ENCODE measurements at places on chromosomes 6 and 20.

DNA sequence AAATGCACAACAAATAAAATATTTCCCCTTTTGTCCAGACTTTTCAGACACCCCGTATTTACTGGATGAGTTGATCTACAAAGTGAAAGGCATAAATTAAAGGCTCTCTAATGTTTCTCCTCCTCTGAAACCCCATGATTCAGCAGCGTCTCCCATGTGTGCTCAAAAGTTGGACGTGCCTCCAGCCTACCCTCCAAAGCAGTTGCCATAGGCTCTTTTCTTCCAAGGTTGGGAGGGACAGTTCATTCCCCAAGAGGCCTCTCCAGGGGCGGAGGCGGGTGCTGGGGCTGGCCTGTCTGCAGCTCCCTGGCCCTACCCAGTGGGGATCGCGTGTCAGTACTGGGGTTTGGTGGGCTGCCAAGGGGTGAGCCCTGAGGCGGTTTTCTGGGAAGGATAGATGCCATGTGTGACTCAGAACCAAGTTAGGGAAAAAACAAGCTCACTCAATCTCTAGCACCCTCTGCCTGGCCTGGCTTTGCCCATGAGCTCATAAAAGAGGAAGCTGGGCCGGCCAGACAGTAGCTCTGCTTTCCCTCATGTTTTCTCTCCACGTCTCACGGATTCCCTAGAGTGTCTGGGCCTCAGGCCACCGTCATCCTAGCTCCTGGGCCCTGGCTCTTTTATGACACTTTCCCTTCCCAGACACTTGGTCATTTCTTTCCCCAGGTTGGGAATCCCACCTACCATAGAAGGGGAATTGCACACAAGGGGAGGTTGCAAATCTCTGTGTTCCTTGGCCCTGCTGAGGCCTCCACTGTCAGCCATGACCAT is 8.0 kb upstream of the IER3 start:
- peak; percentile 50 for DNase-seq

GRCh38 chr6:150987371-150987828 is 121.9 kb downstream of the MTHFD1L start:
- no peak for DNase-seq

GRCh38 chr20:62739067-62739466 is 30.4 kb downstream of the NTSR1 start:
- no peak for DNase-seq

- no peak for DNase-seq
Observed at GRCh38 chr6:50713226-50713625, at the start of gene TFAP2D. Gene TFAP2D, plus strand, starts transcription at chr6:50713526. Its CDS starts 530 bp downstream, at chr6:50714056.

GRCh38 chr20:45612314-45612713 is 17.2 kb upstream of the WFDC10A start:
- DNase-seq: no peak

GRCh38 chr6:139181236-139181635 is 46.4 kb downstream of the HECA start:
- no peak for DNase-seq

DNA sequence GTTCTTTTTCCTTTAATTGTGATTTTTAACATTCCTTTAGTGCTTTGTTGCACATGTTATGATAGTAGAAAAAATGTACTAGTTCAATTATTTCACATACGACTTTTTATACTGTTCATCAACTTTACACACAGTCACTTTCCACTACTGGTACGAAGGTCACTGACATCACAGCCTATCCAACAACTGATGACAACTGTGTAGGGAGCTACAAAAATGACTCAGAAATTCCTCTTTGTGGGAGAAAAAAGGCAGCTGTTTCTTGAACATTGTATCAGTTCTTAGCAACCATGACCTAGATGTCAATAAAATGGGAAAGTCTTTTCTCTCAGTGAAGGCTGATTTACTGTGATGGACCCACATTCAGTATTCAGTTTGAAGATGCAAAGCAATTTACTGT is 7.0 kb upstream of the ID4 start:
- DNase-seq: no peak

GRCh38 chr6:167858086-167858591 is 31.4 kb downstream of the AFDN start:
- DNase-seq: no peak

GRCh38 chr20:50464026-50464724 is 46.0 kb upstream of the PTPN1 start:
- no peak for DNase-seq

Measured in esophagus squamous epithelium (tissue), 5 donors.